H1 (cell line): ENCODE measurements at places on chromosomes 2 and 18. TPM values are rescaled to one million over a fixed set of nuclear protein-coding genes. Genes with fewer than 3 reads are reported as not detected.

TTN gene
- total RNA-seq = 6.9 and 9.7 TPM in 2 replicates

ONECUT2 gene
- 1.9 and 3.3 TPM in 2 replicates for total RNA-seq

FANCL gene
- 53.4 and 55.9 TPM in 2 replicates for total RNA-seq

TLX2 gene
- 0.15 and 0.17 TPM in 2 replicates for total RNA-seq

SLC4A3 gene
- total RNA-seq = 6.5 and 7.4 TPM in 2 replicates

FRZB gene
- total RNA-seq = 4.6 and 4.7 TPM in 2 replicates

C2orf78 gene
- 0.21 and 0.39 TPM in 2 replicates for total RNA-seq

CWC22 gene
- total RNA-seq = 30.2 and 34.0 TPM in 2 replicates

VIL1 gene
- total RNA-seq = 7.0 and 8.2 TPM in 2 replicates

ARHGAP25 gene
- 0.42 and 1.2 TPM in 2 replicates for total RNA-seq

RNF144A gene
- 15.0 and 15.1 TPM in 2 replicates for total RNA-seq

OSGEPL1 gene
- total RNA-seq = 11.8 and 15.7 TPM in 2 replicates
